Progenitor cell of endocrine pancreas (in vitro differentiated cells): ENCODE measurements at places on chromosomes 2 and 18.

DNA sequence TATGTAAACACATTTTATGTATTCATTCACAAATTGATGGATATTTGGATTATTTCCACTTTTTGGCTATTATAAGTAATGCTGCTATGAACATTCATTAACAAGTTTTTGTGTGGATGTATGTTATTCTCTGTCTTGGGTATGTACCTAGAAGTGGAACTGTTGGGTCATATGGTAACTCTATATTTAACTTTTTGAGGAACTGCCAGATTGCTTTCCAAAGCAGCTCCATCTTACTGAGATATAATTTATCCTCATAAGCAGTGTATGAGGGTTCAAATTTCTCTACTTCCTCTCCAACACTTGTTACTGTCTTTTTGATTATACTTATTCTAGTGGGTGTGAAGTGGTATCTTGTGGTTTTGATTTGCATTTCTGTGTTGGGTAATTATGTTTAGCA lies 7.1 kb upstream of the EML6 start:
- no peak for DNase-seq
- H3K4me1 ChIP-seq, result no peaks in the 10 kb centered on the region
- no peaks in the 10 kb centered on the region for H3K36me3 ChIP-seq
- H3K4me3 ChIP-seq, result no peak overlapping the region

- DNase-seq, result no peak
- no peak overlapping the region for H3K27ac ChIP-seq
- no peaks in the 10 kb centered on the region for H3K36me3 ChIP-seq
Observed at GRCh38 chr2:73906847-73907505, 14.2 kb downstream of the ACTG2 start.

- H3K4me1 ChIP-seq, result no peaks in the 10 kb centered on the region
- H3K36me3 ChIP-seq, result no peaks in the 10 kb centered on the region
- H3K27ac ChIP-seq, result no peak overlapping the region
- no peaks in the 10 kb centered on the region for H3K27me3 ChIP-seq
- DNase-seq, result no peak
- no peak overlapping the region for H3K4me3 ChIP-seq
Observed at GRCh38 chr2:185108588-185108987, 510.3 kb downstream of the ZNF804A start.

GRCh38 chr18:13236411-13236810 lies 17.9 kb downstream of the LDLRAD4 start:
- H3K27ac ChIP-seq, result no peak overlapping the region
- no peak for DNase-seq
- H3K4me1 ChIP-seq, result peaks cover 1% of the 10 kb centered on the region
- H3K36me3 ChIP-seq, result no peaks in the 10 kb centered on the region
- no peak overlapping the region for H3K4me3 ChIP-seq

- no peak overlapping the region for H3K27ac ChIP-seq
- no peaks in the 10 kb centered on the region for H3K27me3 ChIP-seq
Observed at GRCh38 chr2:235757212-235757611, 263.4 kb downstream of the AGAP1 start.

GRCh38 chr18:47389210-47389609 lies 137.8 kb upstream of the SKOR2 start:
- H3K4me1 ChIP-seq, result peaks cover 4% of the 10 kb centered on the region
- no peak overlapping the region for H3K27ac ChIP-seq
- DNase-seq, result no peak
- H3K27me3 ChIP-seq, result peaks cover 11% of the 10 kb centered on the region
- H3K36me3 ChIP-seq, result no peaks in the 10 kb centered on the region
